Breast epithelium (tissue), 4 donors: ENCODE measurements at places on chromosomes 2 and 18.

DNA sequence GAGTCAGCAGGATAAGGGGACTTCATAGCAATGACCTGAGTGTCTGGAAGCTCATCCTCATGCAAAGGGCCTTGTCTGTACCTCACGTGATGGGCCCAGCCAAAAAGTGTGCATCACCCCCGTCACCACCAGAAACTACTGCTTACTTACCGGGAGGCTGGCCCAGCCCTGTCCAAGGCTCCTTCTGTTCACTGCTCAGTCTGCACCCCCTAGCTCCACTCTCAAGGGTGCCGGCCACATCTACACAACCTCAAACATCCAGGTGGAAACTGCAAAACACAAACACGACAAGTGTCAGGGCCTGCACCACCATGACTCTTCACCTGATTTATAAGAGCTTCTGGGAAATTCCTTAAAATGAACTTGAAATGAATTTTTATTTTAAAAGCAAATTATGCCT is 55.1 kb downstream of the ADD2 start:
- H3K4me1 ChIP-seq: no peaks in the 10 kb centered on the region
- DNase-seq: no peak
- no peaks in the 10 kb centered on the region for H3K36me3 ChIP-seq
- no peak overlapping the region for H3K4me3 ChIP-seq
- H3K27ac ChIP-seq: no peak overlapping the region

GRCh38 chr2:31347319-31347718 is 67.2 kb downstream of the XDH start:
- no peaks in the 10 kb centered on the region for H3K4me1 ChIP-seq
- no peaks in the 10 kb centered on the region for H3K27me3 ChIP-seq
- no peak for DNase-seq
- H3K4me3 ChIP-seq: no peak overlapping the region

- no peaks in the 10 kb centered on the region for H3K36me3 ChIP-seq
- H3K4me1 ChIP-seq: no peaks in the 10 kb centered on the region
- H3K27ac ChIP-seq: no peak overlapping the region
- no peak for DNase-seq
Observed at GRCh38 chr2:225069477-225069876, 27.2 kb upstream of the DOCK10 start.

- no peak for DNase-seq
- H3K4me1 ChIP-seq: peaks cover 19% of the 10 kb centered on the region
- peak overlapping the region; percentile 43 for H3K4me3 ChIP-seq
- peak overlapping the region; percentile 52 for H3K27ac ChIP-seq
- H3K27me3 ChIP-seq: no peaks in the 10 kb centered on the region
Observed at GRCh38 chr2:96773922-96774321, 13.2 kb downstream of the CNNM4 start.

- no peaks in the 10 kb centered on the region for H3K36me3 ChIP-seq
- H3K27ac ChIP-seq: no peak overlapping the region
- H3K4me1 ChIP-seq: no peaks in the 10 kb centered on the region
- no peaks in the 10 kb centered on the region for H3K27me3 ChIP-seq
Observed at GRCh38 chr2:13652531-13653313, 936.0 kb downstream of the TRIB2 start.

DNA sequence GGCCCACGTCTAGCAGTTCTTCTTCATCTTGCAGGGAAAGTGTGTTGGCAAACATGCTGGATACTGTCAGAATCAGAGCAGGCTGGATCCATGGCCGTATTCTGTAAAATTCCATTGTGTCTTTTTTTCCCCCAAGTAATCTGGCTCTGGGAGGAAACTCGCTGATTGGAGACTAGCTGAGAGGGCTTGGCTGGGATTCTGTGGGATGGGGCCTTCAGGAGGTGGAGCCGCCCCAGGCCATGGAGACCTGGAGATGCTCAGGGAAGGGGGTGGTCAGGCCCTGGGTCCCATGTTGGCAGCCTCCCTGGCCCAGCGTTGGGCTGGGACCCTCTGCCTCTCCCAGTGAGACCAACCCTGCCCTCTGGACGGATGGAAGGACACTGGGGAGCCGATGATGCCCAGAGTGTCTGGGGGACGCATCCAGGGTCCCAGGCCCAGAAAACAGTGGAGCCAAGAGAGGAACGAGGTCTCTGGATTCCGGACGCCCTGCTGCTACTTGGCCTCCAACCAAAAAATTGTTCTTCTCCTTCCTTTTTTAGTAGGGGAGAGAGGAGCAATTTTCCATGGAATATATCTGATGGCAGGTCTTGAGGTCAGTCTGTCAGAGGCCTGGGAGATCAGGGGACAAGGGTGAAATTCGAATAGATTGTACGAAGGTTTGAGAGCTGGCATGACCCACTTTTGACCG is 114.5 kb downstream of the AGAP1 start:
- no peak for DNase-seq
- no peak overlapping the region for H3K27ac ChIP-seq
- H3K27me3 ChIP-seq: no peaks in the 10 kb centered on the region
- no peaks in the 10 kb centered on the region for H3K4me1 ChIP-seq
- H3K36me3 ChIP-seq: no peaks in the 10 kb centered on the region
